Stimulated activated CD8-positive, alpha-beta memory T cell treated with anti-CD3 and anti-CD28 coated beads, Interleukin-4, amount 100 ng/mL, for 1 hour (primary cell): ENCODE measurements at places on chromosomes 1 and 21.

DNA sequence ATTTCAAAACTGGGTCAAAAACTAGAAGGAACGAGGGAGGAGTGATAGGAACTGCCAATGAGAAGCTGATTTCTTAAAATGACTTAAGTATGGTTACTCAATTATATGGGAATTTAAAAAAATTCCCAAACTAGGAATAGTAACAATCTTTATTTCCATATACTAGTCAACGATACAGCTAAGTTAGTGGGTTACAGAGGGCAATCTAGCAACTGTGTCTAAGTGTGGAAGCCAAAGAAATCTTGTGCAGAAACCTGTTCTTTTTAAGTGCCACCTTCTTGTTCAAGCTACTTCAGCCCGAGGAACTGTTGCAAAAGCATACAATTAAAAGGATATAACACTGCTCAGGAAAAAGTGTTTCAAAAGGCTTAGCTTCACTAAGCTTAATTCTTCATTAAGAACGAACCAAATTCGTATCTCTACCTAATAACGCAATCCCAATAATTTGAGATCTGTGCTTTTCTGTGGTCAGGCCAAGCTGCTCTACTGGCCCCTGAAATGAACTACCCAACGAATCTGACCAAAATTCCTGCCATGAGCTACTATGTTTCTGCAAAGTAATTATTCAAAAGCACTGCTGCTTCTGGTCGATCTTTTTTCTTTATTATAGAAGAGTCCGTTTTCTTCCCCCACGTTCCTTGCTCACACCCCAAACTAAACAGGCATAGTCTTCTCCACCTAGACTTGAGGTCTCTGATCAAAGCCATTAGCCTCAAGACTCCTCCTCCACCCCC lies 1.8 kb downstream of the USP24 start:
- DNase-seq = no peak

DNA sequence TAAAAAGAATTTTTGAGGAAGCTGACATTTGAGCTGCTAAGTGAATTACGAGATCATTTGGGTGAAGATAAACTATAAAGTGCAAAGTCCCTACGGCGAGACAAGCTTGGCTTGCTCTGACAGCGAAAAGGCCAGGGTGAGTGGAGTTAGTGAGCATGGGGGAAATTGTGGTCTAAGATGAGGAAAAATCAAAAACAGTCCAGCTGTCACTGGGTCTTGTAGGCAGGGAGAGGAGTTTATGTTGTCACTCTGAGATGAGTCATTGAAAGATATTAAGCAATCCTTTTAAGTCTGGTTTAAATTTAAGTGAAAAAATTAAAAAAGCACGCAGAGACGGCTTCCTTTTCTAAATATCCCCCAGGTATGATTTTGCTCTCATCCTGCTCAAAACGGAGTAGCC lies 601.9 kb downstream of the MRPL39 start:
- DNase-seq = no peak

DNA sequence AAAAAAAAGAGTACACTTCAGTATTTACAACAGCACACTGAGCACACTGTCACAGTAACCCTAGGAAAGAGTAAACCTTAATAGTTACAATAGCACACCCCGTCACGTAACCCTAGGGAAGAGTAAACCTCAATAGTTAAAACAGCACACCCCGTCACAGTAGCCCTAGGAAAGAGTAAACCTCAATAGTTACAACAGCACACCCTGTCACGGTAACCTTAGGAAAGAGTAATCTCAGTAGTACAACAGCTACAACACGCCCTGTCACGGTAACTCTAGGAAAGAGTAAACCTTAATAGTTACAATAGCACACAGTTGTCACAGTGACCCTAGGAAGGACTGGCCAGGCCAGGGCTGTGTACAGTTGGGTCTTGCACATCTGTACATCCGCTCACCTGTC lies 3.0 kb downstream of the CDK11A start:
- DNase-seq = no peak

- no peak for DNase-seq
Observed at GRCh38 chr1:108149796-108150467, 50.2 kb downstream of the SLC25A24 start.

DNA sequence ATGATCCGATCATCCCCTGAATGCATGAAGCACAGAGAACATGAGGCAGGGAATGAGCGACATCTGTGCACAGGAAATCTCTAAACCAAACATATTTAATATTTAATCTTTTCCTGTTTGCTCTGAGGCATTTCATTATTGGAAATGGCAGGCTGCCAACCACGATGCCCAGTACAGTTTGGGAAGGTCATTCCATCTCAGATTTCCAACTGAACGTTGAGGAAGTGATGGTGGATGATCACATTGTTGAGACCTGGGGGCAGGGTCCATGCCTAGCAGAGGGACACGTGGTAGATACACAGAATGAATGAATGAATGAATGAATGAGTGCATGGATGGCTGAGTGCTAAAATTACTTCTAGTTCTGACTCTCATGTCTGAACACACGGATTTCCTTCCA lies 15.9 kb upstream of the FASLG start:
- DNase-seq = no peak

GRCh38 chr1:119959268-119960220 lies 63.2 kb upstream of the ADAM30 start:
- DNase-seq = no peak

DNA sequence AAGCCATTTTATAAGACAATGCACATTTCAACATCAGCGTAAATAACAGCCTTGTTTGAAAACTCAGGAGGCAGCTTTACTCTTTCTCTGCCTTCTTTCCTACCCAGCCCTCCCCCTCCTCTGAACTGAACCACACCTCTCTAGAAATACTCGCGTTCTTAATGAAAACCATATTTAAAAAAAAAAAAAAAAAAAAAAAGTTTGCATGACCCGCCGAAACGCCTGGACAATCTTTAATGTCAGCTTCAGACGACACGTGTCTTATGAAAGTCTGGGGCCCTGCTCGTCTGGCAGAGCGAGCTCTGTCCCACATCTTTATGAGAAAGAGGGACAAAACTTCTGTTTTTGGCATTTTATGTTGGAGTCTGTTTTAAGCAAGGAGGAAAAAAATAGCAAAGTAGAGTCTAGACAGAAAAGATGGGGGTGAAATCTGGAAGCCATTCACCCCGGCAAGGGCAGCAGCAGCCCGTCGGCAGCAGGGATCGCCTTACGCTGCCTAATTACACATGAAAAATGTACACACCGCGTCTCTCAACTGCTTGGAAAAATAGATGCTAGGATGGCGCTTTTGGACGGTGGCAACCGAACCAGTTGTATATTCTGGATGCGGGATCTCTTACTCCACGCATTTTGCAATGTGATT lies 130.4 kb upstream of the ETS2 start:
- no peak for DNase-seq

DNA sequence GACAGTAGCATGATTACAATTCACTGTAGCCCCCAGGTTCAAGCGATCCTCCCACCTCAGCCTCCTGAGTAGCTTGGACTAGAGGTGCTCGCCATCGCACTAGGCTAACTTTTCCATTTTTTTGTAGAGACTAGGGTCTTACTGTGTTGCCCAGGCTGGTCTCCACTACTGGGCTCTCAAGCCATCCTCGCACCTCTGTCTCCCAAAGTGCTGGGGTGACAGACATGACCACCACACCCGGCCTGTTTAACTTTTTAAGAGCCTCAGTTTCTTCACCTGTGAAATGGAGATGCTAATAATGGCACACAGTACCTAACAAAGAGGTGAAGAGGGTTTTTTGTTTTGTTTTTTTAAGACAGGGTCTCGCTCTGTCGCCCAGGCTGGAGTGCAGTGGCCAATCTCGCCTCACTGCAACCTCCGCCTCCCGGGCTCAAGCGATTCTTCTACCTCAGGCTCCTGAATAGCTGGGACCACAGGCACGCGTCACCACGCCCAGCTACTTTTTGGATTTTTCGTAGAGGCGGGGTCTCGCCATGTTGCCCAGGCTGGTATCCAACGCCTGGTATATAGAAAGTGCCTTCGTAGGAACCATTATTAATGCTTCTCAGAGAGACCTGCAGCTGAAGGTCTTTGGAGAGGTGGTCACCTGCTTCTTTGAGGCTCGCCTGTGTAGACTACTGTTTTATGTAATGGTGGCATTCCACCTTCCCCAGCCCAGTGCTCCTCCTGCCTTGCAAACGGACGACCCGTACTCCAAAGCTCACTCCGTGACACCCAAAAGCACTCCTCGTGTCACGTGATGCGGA lies 567 bp downstream of the PMVK start:
- no peak for DNase-seq

DNA sequence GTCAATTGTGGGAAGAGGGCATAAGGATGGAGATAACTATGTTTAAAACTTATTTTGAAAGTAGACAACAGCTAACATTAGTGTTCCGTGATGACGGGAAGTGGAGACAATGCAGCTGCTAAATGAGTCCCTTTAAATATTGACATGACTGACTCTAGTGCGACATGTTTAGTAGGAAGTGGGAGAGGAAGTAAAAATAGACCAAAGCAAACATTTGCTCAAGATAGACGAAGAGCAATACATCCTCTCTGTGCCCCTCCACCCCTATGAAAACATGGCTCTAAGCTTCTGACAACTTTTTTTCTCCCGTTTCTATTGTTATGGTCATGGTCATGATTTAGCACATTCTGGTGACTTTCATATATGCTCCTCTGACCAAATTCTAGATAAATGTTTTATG lies 60.0 kb upstream of the HMCN1 start:
- no peak for DNase-seq

- no peak for DNase-seq
Observed at GRCh38 chr1:185719021-185719420, 15.2 kb upstream of the HMCN1 start.

- DNase-seq = no peak
Observed at GRCh38 chr1:206066479-206067171, 13.7 kb downstream of the RHEX start.
